Omental fat pad (tissue), 4 donors: ENCODE measurements at places on chromosomes 3 and 15. TPM values are rescaled to one million over a fixed set of nuclear protein-coding genes. Genes with fewer than 3 reads are reported as not detected.

Gene SETD5
- 120 TPM for total RNA-seq

Gene SEMA6D
- 41.1 TPM for total RNA-seq

Gene DPH3
- 16.7 TPM for total RNA-seq

Gene SAMMSON
- not detected for total RNA-seq

Gene LCTL
- total RNA-seq, result not detected

Gene SKOR1
- 0.74 TPM for total RNA-seq

Gene EHHADH
- total RNA-seq, result 10.5 TPM

Gene PRSS50
- not detected for total RNA-seq

Gene EFCAB12
- total RNA-seq, result 1.4 TPM

Gene CSPG5
- 0.47 TPM for total RNA-seq

Gene CD80
- 0.96 TPM for total RNA-seq

Gene KNL1
- total RNA-seq, result 0.19 TPM

Gene LSAMP
- 19.7 TPM for total RNA-seq

Gene CCR8
- total RNA-seq, result not detected

Gene PLXNA1
- total RNA-seq, result 56.4 TPM

Gene SNTN
- not detected for total RNA-seq

Gene CNTN4
- total RNA-seq, result 6.2 TPM

Gene TRH
- total RNA-seq, result 0.65 TPM

Gene RASSF1
- 42.1 TPM for total RNA-seq

Gene NRROS
- total RNA-seq, result 18.2 TPM

Gene RASGRF1
- 0.13 TPM for total RNA-seq

Gene ZNF80
- not detected for total RNA-seq

Gene CCDC51
- 11.6 TPM for total RNA-seq

Gene OIP5
- total RNA-seq, result not detected

Gene BLM
- 5.6 TPM for total RNA-seq

Gene TTLL13
- not detected for total RNA-seq

Gene CHCHD4
- 16.8 TPM for total RNA-seq

Gene TOPAZ1
- not detected for total RNA-seq

Gene CFAP92
- not detected for total RNA-seq

Gene HHLA2
- total RNA-seq, result not detected

Gene UPK1B
- total RNA-seq, result 1.1 TPM

Gene MFSD1
- 138 TPM for total RNA-seq

Gene AP3B2
- 1.0 TPM for total RNA-seq

Gene GPR27
- not detected for total RNA-seq

Gene ACKR2
- 6.2 TPM for total RNA-seq

Gene GHSR
- not detected for total RNA-seq

Gene AGBL1
- total RNA-seq, result not detected

Gene RTP3
- not detected for total RNA-seq

Gene CCR9
- not detected for total RNA-seq

Gene HES1
- 8.3 TPM for total RNA-seq

Gene SLC15A2
- total RNA-seq, result 1.7 TPM

Gene CAMP
- not detected for total RNA-seq

Gene DPPA2
- total RNA-seq, result not detected

Gene SLC12A8
- total RNA-seq, result not detected

Gene UBL7
- total RNA-seq, result 33.4 TPM

Gene AKAP13
- 301 TPM for total RNA-seq

Gene SELENOS
- 61.0 TPM for total RNA-seq

Gene APBA2
- 4.3 TPM for total RNA-seq

Gene LRRC31
- not detected for total RNA-seq

Gene GOLGA6B
- not detected for total RNA-seq
